ENCODE measurements at places on chromosomes 1 and 21.

GRCh38 chr1:90561911-90562310 is 155.2 kb downstream of the BARHL2 start:
- DNase-seq = no peak

GRCh38 chr1:234170622-234171021 is 202.6 kb upstream of the COA6 start:
- DNase-seq = no peak

DNA sequence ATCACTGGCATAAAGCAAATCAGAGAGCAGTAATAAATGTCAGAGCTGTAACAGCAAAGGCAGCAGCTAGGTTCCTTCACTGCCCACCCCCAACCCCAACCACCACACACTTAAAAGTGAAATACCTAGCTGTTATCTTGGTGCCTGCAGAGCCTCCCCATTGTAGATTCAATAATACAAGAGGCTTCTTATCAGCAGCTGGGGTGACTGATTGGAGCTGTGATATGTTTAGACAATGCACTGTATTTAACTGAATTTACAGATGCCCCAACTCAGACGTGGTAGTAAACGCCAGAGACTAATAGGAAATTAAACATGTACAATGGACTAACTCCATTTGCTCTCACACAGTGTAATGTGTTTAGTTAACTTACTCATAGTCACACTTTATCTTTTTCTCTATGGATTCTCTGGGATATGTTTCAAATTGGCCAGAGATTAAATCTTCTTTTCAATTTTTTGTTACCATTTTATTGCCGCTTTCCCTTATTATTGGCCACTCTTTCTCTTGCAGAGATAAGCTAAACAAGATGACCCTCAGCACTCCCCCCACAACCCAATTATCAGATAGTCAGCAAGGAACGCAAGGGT is 117.1 kb downstream of the ESRRG start:
- DNase-seq = no peak

- DNase-seq = no peak
These were observed 51.6 kb downstream of the CRB1 start for GRCh38 chr1:197319631-197320030.

DNA sequence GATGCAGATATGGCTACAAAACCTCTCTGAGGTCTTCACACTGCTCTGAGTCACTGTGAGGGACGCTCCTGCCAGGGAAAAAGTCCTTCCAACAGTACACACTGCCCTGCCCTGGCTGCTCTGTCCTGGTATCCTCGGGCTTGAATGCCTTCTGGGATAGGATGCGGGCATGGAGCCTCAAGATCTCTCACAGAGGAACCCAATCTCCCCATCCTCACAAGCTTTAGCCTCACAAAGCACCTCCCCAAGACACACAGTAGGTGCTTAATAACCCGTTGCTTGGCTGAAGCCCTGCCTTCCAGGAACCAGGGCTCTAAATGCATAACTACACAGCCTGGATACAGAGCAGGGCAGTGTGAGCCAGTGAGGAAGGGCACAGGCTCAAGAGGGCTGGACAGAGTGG is 9.2 kb downstream of the RAP1GAP start:
- DNase-seq = no peak

GRCh38 chr1:224929335-224930237 is at the start of gene DNAH14:
TSS of gene DNAH14 (plus strand) at chr1:224929675. CDS start at chr1:224952703, 23,028 bp downstream.
- DNase-seq = peak; percentile 85
